ENCODE measurements at places on chromosomes 1 and 21.

DNA sequence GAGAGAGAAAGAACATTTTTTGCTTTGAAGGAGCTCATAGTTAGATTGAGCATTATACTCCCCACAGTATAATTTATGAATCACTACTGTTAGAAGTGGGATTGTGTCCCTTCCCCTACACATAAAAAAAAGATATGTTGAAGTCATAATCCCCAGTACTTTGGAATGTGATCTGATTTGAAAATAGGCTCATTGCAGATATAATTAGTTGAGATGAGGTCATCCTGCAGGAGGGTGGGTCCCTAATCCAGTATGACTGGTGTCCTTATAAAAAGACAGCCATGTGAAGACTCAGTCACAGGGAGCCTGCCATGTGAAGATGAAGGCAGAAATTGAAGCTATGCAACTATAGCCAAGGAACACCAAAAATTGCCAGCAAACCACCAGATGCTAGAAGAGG, 76.4 kb downstream of the TGFB2 start:
- no peak for DNase-seq

GRCh38 chr1:99525331-99525730, 120.6 kb upstream of the PALMD start:
- DNase-seq: no peak

GRCh38 chr1:49160677-49161076, 384.0 kb upstream of the BEND5 start:
- no peak for DNase-seq

DNA sequence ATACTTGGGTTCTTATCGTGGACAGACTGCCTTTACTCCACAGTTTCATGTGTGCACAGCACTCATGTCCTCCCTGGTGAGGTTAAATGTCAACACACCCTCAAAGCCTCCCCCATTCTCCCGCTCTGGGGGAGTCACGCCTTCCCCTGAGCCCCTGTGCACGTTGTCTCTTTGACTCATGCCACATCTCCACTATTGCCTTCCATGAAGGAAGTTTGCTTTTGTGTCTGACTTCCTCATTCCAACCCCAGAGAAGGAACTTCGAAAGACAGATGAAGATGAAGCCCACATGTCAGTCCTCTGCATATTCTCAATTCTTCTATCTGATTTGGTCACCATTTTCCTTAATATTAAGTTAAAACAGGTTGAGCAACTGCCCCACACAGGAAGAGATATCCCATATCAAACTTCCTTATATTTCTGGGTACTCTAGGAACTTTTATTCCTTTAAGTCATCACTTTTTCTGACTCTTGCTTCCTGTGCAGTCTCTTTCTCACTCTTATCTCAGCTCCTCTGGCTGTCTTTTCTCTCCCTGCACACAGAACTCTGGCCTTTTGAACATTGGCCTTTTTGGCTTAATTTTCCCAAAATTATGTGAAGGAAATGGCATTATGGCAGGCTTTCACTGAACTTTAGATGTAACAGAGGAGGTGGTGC, 41.5 kb downstream of the C4BPA start:
- DNase-seq: no peak

GRCh38 chr1:1081311-1082238, 7.5 kb upstream of the RNF223 start:
- DNase-seq: no peak

DNA sequence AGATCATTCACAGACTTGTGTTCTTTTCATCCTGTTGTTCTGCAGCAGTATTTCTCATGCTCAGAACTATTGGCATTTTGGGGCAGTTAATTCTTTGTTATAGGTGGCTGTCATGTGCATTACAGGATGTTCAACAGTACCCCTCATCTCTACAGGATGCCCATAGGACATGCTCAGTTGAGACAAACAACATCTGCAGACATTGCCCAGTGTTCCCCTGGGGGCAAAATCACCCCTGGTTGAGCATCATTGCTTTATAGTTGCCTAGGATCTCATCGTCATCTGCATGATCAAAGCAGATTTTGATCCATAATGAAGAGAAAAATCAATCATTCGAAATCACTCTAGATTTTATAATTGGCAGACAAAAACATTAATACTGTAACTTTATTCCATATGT, 222.5 kb upstream of the CACYBP start:
- DNase-seq: no peak

- DNase-seq: no peak
Observed at GRCh38 chr1:12129624-12130023, 37.2 kb upstream of the TNFRSF1B start.

- DNase-seq: no peak
Observed at GRCh38 chr1:226915672-226915995, 24.5 kb upstream of the COQ8A start.
